T-helper 2 cell treated with Interferon-gamma antibody and Interleukin-4, amounts not matched to agents 5 μg/mL and 100 μg/mL, for 36 hours (primary cell): ENCODE measurements at places on chromosomes 1 and 21.

- no peak for DNase-seq
These were observed 82.7 kb downstream of the KCND3 start for GRCh38 chr1:111906816-111907215.

- no peak for DNase-seq
These were observed 71.5 kb downstream of the VPS26C start for GRCh38 chr21:37195610-37196009.

DNA sequence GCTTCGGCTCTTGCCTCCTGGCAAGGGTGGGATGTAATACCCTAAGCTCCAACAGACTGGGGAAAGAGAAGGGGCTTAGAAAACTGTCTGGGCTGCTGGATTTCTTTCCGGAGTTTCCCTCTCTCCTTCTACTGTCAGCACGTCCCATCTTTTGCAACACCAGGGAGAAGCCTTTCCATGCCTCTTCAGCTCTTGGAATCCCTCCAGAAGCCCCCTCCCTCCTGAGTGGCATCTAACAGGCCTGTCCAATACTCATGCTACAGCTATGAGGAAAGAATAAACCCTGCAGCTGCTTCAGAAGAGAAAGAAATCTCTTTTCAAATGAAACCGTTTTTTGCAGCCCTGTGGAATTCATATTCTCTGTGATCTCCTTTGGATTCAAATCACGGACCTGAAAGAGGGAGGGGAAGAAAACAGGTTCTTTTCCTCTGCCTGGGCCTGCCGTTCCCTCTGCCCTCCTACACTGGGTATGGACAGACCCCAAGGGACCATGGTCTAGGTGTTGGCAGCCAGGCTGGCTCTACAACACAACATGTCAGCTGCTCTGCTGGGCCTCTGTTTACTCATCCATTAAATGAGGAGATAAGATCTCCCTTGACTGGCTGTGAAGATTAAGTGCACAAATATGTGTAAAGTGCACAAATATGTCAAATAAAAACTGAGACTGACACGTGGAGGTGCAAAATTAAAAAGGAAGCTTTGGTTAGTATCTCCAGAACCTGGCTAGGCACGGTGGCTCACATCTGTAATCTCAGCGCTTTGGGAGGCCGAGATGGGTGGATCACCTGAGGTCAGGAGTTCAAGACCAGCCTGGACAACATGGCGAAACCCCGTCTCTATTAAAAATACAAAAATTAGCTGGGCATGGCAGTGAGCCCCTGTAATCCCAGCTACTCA lies 6.0 kb upstream of the CAPN2 start:
- no peak for DNase-seq

- DNase-seq = no peak
These were observed 577 bp downstream of the RAB3GAP2 start for GRCh38 chr1:220271706-220272046.

DNA sequence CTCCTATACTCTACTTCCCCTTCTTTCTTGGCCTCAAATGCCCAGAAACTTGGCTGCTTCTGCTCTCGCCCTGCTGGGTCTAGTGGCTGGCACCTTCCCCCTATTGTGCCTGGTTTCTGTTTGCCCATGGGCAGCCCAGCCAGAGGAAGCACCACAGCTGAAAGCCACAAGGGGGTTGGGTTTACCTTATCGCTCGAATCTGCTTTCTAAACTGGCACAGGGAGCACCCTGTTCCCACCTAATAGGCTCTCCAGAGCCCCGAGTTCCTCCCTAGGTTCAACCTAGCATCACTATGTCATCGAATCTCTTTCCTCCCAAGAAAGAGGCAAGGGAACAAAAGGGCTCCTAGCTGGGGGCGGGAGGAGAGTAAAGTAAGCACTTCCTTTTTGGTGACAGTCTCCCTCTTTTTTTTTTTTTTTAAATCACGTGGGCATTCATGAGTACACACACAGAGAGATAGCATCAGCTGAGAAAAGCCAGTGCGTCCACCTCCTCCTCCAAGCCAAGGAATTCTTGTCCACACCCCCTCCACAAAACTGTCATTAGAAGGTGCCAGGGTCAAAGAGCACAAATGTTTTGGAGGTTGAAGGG lies 72.8 kb downstream of the PLEKHA6 start:
- DNase-seq = peak; percentile 10

GRCh38 chr1:99269321-99269720 lies 5.0 kb downstream of the PLPPR4 start:
- DNase-seq = no peak

DNA sequence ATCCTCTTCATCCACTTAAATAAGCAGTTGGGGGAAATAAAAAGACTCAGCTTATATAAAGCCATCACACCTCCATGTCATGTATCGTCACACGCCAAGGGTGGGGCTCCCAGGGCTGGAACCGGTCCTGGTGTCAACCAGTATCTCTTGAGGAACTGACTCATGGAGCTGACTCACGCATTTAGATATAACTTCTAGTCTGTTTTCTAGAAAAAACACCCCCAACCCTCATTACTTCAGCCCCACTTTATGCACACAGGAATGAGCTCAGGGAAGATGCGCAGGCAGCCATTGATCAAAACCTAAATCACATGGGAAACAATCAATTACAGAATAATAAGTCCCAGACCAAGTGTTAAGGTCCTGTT lies 6.9 kb upstream of the IL22RA1 start:
- peak; percentile 42 for DNase-seq

DNA sequence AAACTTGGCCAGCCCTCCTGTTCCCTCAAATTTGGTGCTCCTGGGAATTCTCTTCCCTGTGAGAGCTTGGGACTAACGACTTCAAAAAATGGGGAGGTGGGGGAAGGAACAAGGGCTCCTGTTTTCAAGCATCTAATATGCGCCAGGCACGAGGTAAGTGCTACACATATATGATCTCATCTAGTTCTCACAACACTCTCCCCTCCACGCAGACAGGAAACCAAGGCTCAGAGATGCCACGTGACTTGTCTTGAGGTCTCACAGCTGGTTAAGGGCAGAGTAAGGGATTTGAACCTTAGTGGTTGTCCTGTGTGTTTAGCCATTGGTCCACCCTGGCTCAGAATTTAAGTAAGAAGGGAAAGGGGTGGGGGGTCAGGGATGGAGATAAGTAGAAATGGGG lies 125.9 kb downstream of the DMRTB1 start:
- DNase-seq = peak; percentile 29

DNA sequence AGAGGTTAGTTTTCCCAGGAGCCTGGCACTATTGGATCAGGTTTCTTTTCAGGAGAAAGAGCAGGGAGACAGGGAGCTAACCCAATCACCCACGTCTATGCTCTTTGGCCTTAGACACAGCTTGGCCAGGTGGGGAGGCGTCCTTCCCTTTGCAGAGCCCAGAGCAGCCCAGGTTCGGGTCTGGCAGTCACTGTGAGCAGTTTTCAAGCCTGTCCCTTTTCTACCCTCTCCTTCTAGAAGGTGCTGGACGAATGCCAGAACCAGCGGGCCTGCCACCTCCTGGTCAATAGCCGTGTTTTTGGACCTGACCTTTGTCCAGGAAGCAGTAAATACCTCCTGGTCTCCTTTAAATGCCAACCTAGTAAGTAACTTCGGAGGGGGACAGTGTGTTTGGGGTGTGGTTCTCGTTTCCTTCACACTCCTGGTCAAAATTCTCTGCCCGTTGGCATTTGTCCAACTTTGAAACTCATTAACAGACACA lies 44.9 kb downstream of the EVA1C start:
- DNase-seq = no peak

DNA sequence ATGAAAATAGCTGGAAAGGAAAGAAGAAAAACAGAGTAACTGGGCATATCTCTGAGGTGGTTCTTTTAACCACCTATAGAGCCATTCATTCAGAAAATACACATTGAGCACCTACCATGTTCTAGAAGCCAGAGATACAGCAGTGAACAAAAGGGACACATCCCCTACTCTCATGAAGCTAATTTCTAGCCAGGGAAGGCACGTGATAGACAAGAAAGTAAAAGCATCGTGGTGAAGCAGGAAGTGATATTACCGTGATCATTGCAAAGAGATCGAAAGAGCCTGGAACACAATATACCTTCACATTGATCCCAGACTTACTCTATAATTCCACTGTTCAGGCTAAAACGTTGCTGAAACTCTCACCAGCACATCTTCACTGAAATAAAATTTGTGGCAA lies 76.0 kb downstream of the TIAM1 start:
- no peak for DNase-seq

DNA sequence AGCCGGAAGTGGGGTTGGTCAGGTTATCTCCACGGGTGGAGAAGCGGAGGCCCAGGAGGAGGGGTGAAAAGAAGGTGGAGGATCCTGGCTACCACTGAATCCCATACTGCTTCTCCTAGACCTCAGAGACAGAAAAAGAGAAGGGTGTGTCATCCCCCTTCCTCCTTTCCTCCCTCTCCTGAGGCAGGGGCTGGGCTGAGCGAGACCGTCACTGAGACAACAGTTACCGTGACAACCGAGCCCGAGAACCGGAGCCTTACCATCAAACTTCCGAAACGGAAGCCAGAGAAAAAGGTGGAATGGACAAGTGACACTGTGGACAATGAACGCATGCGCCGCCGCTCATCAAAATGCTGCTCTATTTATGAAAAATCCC lies 42.1 kb upstream of the NBPF3 start:
- DNase-seq = no peak

DNA sequence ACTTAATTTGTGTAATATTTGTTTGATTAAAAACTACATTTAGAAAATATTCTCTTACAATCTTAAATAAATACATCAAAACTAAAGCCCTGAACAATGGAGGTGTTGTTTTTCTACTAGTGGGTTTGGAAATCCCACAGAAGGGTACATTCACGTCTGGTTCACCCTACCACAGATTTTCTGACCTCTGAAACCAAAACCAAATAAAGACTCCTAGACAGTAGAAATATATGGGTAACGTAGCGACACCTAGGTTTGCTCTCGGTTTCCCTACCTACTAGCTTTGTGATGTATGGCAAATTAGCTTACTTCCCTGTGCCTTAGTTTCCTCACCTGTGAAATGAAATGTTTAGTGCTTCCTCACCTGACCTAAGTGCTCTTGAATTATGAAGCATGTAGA lies 312.6 kb downstream of the DPYD start:
- DNase-seq = no peak
